Caki2 (cell line): ENCODE measurements at places on chromosomes 5 and 9.

GRCh38 chr5:95721582-95722295 lies 9.4 kb upstream of the RHOBTB3 start:
- DNase-seq, result no peak

- DNase-seq, result no peak
Measured at GRCh38 chr5:110896901-110897300, 158.1 kb downstream of the SLC25A46 start.

- DNase-seq, result no peak
Measured at GRCh38 chr5:155303120-155303519, 289.6 kb downstream of the KIF4B start.

- no peak for DNase-seq
Measured at GRCh38 chr5:27773636-27774035, 735.2 kb upstream of the CDH9 start.

DNA sequence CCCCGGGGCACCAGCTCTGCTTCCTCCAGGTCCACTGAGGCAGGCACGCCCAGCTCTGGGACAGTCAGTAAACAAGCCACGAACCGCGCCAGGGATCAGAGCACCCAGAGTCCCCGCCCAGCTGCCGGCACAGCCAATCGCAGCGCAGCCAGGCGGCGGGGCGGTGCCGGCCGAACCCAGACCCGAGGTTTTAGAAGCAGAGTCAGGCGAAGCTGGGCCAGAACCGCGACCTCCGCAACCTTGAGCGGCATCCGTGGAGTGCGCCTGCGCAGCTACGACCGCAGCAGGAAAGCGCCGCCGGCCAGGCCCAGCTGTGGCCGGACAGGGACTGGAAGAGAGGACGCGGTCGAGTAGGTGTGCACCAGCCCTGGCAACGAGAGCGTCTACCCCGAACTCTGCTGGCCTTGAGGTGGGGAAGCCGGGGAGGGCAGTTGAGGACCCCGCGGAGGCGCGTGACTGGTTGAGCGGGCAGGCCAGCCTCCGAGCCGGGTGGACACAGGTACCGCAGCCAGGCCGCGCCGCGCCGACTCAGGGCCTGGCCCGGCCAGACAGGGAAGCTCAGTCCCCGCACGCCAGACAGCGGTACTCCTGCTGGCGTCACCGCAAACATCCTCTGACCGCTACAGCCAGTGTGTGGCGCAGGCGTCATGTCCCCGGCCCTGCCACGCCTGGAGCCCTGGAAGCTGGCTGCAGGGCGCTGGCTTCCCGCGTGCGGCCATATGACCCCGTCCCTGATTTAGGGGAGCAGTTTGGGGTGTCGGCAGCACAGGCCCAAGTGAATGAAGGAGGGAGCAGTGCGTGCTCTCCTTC lies at the start of gene CTSL:
TSS of gene CTSL (plus strand) at position 220 of the 810 bp plus-strand sequence. CDS start 1,485 bp downstream, outside the sequence.
- peak; percentile 83 for DNase-seq

DNA sequence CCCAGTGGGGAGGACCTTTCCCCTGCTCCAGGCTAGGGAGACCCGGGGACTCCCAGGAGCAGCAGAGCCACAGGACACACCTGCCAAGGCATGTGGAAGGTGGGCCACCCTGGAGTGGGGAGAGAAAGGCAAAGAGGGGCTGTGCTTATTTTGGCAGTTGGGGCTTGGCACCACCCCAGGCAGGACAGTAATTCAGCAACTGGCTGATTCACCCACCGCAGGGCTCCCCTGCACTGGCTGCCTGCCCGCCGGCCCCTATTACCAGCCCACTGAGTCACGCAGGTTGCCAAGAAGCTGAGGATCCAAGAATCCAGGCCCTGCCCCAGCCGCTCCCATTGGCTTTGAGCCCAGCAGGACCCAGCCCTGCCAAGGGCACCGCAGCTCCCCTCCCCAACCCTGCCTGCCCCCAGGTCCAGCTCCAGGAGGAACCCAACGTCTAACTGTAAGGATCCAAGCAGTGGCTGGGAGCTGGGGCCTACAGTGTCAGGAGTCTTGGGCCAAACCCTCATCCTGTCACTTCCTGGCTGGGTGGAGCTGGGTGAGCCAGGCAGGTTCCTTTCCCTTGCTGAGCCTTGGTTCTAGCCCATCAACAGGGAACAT lies 14.2 kb upstream of the RALGDS start:
- DNase-seq, result peak; percentile 96

DNA sequence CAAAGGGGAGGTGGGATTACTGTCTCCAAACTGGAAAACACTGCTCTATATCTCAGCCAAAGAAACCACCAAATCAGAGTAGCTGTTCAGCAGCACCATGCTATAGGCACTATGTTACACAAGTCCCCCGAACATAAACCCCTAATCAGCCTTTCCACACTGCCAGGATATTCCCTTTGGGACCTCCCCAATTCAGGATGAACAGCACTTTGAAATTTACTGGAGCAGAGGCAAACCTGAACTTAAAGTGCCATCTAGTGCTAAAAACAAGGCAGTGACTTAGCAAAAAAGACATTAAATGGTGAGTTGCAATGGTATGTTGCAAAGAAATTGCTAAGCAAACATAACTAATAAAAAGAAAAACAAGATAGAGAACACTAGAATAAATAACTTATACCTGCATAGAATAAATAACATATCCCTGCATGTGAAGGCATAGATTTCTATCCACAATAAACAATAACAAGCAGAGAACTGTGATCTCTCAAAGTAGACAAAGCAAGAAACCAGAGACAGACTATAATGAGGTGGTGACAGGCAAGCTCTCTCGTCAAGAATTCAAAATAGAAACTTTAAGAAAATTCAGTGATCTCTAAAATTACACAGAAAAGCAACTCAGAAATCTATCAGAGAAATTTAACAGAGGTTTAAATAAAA lies 584.4 kb upstream of the ACO1 start:
- DNase-seq, result peak; percentile 16

DNA sequence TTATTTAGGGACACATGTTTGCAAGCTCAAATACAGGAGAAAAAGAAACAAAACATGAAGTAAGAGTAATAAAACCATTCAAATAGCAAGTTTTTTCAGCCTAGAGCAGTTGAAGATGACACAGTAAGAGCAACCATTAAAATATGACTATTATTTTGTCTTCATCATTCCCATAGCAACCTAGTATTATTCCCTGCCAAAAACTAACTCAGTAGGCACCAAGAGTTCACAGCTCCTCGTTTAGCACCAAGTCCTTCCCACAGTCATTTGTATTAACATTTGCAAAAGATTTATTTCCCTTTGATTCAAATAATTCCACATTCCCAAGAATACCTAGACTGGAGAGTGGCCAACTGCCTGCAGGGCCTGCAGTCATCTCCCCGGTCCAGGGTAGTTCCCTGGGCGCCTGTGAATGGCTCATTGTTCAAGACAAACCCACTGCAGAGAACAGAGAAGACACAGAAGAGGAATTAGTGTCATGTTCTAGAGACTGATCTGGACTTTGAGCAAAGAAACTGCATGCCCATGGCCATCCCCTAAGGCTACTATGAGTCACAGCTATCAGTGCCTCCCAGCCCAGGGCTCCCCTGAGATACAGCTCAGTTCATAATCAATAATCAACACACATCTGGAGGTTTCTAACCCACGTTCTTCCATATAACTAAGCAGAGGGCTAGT lies 139.1 kb upstream of the MAP3K1 start:
- peak; percentile 26 for DNase-seq

GRCh38 chr5:175460126-175460525 lies 16.1 kb upstream of the DRD1 start:
- DNase-seq, result peak; percentile 29

DNA sequence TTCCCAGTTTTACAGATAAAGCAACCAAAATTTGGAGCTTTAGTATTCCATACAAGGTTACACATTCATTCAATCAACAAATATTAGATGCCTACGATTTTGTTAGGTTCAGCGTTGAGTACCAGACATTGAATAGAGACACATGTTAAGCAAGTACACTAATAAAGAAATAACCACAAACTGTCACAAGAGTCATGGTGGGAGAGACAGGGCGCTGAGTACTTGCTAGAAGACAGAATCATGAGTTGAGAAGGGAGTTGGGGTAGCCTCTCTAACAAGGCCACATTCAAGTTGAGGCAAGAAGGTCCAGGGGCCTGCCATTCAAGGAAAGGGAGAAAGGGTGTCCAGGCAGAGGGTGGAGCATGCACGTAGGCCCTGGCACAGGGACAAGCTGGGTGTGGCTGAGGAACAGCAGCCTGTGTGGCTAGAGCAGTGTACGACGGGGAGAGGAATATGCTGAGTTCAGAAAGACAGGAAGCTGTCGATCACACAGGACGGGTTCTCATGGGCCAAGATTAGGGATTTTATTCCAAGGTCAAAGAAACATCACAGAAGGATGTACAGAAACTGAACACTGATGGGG lies 17.0 kb downstream of the CDK5RAP2 start:
- no peak for DNase-seq

GRCh38 chr5:8059337-8059736 lies 190.4 kb downstream of the MTRR start:
- DNase-seq, result no peak

GRCh38 chr5:108661590-108662219 lies 86.0 kb upstream of the FER start:
- peak; percentile 10 for DNase-seq

DNA sequence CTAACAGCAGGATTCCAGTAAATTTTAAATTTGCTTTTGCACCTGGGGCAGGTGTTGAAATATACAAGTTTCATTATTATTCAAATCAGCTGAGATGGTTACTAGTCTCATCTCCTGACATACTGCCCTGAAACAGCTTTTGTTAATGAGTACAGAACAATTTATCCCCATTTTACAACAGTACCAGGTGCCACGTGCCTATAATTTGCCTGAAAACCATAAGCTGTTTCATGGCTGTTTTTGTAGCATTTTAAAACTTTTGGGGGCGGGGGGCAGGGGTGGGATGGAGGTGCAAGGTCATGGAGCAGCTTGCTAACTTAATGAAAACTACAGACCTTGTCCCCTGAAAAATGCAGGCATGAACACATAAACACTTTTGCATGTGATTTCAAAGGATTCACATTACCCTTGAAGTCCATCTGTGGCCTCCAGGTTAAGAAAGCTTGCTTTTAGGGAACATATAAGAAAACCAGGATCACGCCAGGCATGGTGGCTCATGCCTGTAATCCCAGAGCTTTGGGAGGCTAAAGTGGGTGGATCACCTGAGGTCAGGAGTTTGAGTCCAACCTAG lies 42.1 kb downstream of the TIMD4 start:
- no peak for DNase-seq

- no peak for DNase-seq
Measured at GRCh38 chr5:73499187-73499586, 945 bp downstream of the BTF3 start.

DNA sequence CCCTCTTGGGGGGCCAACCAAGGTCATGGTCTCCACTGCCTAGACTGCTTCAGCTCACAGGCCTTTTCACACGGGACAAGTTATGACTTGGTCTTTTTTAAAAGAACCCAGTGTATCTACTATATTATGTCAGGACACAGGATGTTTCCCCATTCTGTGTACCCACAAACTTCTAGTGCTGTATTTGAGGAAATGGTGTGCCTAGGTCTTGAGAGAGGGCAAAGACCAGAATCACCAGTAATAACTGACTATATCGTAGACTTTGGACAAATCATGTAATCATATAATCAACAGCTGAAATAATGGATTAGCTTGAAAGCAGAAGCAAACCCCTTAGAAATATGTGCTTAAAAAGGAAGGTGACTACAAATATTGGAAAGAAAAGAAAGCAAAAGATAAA lies 133.3 kb downstream of the ARL15 start:
- no peak for DNase-seq

DNA sequence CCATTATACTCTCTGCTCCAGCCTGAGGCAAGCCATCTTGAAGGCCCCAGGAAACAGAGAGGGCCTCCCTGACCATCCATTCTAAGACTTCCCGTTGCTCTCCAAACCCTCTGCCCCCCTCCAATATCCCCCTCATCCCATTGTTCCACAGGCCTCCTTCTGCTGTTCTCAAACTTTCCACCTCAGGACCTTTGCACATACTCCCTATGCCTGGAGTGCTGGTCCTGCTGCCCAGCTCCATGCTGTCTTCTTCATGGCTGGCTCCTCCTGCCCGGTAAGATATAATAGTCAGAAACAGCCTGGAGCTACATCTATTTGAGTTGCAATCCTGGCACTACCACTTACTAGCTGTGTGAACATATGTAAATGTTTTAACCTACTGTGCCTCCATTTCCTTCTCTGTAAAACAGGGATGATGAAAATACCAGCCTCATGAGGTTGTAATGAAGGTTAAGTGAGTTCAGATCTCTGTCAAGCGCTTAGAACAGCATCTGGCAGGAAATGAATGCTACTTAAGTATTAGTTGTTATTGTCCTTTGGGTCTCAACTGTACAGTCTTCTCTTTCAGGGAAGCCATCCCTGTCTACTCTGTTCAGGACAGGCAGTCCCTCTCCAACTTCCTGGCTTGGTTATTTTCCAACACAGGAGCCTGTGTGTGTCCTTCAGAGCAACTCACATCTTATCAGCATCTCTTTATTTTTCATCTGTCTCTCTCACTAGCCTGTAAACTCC lies 45.8 kb downstream of the TMOD1 start:
- DNase-seq, result no peak

DNA sequence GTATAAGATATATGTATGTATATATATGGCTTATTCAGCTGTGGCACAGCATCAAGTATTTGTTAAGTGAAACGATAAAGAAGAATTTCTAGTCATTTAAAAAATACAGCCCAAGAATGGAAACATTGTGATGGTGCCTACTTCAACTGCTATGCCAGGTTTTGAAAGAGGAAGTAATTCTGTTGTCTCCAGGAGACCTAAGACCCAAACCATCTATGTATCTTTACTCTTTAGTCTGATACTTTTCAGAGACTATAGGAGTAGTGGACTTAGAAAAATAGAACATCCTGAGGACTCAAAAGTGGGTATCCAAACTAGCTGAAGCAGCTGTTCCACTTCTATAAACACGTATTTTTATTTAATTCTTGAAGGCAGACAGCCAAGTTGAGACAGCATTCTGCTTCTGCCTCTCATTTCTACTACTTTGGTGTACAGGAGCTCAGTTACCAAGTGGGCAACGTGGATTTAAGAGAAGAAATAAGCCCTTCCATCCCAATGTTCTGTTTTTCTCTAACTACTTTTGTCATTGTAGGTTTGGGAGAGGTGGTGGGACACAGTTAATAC lies 110.7 kb downstream of the RPS23 start:
- no peak for DNase-seq

DNA sequence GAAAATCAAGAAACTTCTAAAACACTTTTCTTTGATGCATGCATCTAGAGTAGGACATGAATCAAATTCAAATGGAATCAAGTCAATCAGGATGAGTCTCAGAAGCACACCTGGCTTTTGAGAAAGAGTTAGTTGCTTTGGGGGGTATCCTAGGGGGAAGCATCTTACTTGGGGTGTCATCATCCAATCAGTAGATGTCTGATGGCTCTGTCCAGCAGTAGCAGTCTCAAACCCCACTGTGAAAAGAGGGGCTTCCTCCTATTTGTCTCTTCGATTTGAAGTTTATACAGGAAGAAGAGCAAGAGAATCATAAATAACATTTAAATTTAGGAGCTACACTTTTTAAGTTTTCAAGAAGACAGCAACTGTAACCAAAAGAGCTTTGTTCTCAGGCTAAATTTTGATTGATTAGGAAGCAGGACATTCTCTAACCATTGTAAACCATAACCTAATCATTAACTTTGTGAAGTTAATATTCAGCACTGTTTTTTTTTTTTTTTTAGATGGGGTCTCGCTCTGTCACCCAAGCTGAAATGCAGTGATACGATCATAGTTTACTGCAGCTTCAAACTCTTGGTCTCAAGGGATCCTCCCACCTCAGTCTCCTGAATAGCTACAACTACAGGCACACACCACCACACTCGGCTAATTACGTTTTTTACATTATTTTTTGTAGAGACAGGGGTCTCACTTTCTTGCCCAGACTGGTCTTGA lies 614.7 kb downstream of the CSNK1G3 start:
- peak; percentile 79 for DNase-seq
